ENCODE measurements at places on chromosomes 4 and X.

GRCh38 chr4:31788676-31789075 lies 1068.5 kb downstream of the PCDH7 start:
- no peak for DNase-seq

GRCh38 chrX:80876877-80877276 lies 67.2 kb upstream of the BRWD3 start:
- no peak for DNase-seq

GRCh38 chr4:48030470-48030869 lies 13.9 kb downstream of the NIPAL1 start:
- no peak for DNase-seq

GRCh38 chr4:62366939-62367338 lies 1166.8 kb downstream of the ADGRL3 start:
- DNase-seq = no peak

GRCh38 chr4:185945252-185945651 lies 123.7 kb upstream of the TLR3 start:
- no peak for DNase-seq

DNA sequence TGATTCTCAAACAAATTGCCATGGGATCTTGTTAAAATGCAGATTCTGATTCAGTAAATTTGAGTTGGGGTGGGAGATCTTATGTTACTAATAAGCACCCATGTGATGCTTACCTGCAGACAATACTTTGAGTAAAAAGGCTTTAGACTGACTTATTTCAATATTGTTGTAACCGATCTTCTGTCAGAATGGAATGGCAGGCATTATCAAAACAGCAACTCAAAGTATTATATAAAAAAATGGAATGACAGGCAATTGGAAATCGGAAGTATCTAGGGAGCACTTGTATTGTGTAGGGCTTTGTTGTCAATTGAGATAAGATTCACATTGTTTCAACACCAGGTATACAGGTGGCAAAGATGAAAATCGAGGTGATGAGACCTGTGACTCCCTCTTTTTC lies 67.5 kb downstream of the C4orf33 start:
- no peak for DNase-seq

DNA sequence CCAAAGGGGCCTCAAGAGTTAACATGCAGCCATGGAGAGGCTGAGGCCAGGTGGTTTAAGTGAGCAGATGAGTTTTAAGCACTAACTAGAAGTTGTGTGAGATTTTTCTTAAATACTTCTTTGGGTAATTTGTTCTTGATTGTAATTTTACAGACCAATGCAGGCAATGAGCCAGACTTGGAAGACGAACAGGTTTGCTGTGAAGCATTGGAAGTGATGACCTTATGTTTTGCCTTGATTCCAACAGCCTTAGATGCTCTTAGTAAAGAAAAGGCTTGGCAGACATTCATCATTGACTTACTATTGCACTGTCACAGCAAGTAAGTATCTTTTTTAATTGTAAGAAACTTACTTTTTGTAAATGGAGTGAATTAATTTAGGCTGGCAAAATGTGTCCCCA lies 103.9 kb downstream of the USP9X start:
- DNase-seq = no peak

DNA sequence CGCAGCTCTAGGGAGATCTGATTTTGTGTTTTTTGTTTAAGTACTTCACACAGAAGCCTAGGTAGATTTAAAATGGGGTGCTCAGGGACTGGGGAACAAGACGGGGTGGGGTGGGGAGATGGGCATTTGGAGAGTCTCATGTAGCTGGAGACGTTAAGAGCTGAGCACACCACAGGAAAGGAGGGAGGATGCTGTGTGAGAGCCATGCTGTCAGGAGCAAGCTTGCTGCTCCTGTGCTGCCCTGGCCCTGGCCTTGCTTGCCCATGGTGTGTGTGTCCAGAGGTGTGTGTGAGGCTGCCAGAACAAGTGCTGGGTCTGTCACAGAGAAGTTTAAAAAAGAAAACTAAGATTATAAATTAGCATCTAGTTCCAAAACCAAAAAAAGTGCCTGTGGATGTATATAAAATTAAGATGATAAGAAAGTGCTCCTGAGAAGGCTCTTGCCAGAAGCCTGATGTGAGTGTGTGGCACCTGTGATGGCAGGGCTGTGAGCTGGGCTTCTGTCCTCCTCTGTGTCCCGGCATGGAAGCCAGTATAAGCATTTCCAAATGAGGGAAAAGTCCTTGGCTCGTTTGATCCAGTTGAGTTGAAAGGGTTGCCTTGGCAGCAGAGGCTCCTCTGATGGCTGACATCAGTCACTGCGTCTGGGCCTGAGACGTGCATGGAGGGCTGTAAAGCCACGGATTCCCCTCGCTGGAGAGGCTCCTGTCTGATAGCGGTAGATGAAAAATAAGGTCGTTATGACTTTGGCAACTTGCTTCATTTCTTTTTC lies 63.5 kb downstream of the NELFA start:
- DNase-seq = no peak

GRCh38 chr4:155615081-155615887 lies 51.4 kb upstream of the GUCY1A1 start:
- DNase-seq = no peak

GRCh38 chr4:117699595-117699994 lies 334.7 kb upstream of the NDST3 start:
- DNase-seq = no peak

DNA sequence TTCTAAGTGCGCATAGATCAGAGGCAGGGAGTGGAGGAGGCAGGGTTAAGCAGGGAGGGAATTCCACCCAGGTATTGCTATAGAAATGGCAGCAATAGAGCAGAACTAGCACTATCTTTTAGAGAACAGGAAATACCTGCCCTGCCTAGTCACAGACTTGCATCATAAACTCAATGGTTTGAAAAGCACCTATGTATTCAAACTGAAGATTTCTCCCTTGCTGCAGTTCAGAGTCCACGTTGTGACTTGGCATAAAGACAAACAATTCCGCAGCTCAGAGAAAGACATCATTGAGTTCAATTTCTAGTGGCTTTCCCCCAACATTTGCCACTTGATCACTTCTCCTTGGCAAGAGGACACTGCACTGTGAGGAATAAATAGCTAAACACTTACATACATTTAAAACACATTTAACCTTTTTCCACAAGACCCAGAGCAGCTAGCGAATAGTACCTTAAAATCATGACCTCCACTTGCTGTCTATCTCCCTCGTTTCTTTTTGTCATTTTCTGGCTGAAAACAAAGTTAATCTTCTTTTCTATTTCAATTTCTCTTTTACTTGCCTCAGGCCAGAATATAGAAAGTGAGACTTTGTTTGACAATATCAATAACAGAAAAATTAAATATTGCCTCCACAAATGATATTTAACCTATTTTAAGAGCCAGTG lies 42.4 kb downstream of the SLC7A11 start:
- no peak for DNase-seq

- no peak for DNase-seq
Measured at GRCh38 chr4:165662341-165662740, 210.7 kb upstream of the TLL1 start.

- DNase-seq = no peak
Measured at GRCh38 chr4:102553982-102554381, 52.8 kb downstream of the NFKB1 start.

GRCh38 chr4:37604461-37604860 lies 81.7 kb downstream of the RELL1 start:
- DNase-seq = no peak

DNA sequence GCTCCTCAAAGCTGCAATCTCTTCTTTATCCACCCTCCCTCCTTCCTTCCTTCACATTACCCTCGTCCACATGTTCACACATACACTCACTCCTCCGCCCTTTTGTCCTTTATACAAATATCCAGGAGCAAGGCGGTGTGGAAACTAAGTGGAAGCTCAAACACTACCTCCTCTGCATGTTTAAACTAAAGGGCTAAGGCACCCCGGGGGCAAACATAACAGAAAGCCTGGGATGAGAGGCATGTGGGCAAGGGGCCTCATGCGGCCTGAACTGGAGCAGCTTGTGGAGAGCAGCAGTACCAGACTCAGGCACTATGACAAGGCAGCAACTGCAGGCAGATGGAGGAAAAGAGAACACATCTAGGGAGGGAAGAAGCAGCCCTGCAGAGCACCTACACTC lies 9.5 kb downstream of the MAB21L2 start:
- no peak for DNase-seq

DNA sequence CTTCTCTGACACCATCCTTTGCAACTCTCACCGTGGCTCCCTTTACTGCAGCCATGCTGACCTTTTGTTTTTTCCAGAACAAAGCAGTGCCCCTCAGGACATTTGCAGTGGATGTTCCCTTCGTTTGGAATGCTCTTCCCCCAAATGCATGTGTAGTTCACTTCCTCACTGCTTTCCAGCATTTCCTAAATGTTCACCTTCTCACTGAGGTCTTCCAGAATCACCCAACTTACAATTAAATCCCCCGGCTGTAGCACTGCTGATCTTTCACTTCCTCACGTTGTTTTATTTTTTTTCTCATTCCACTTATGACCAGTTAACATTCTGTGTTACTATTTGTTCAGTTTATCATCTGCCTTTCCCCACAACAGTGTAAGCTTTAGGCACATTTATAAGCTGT lies 73.1 kb downstream of the GASK1B start:
- no peak for DNase-seq

GRCh38 chr4:15131551-15131950 lies 129.3 kb downstream of the CPEB2 start:
- no peak for DNase-seq

DNA sequence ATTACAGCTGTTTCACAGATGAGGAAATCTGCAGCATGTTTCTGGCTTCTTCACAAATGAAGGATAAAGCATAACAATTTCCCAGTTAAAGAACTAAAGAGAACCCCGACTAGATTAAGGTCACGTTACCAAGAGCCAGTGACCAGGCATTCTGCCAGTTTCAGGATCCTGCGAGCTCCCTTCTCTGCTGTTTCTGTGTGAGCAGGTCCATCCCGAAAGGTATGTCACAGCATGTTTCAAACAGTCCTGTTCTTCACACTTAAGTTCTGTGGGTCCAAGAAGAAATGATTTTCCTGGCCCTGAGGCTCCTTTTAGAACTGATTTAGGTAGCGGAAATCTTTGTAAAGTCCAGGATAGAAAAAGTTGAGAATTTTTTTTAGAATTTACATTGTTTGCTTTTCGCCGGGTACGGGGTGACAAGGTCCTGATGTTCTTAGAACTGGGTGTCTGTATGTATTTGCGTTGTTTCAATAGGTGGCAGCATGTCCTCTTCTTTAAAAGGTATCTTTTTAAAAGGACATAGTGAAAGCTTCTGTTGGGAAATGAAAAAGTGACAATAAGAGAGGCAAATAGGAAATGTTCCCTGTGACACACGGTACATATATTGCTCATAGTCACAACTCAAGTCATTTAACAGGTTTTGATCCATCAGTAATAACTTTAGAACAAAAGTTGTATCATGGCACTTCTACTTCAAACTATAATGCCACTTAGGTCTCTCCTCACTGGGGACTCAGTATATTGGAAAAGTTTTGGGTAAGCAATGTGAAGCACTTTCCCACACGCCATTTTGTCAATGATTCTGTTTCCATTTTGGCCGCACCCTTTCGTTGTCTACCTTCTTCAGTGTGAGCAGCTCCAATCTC lies 18.4 kb downstream of the IL21 start:
- no peak for DNase-seq

GRCh38 chrX:97931586-97931985 lies 1047.9 kb downstream of the RPA4 start:
- no peak for DNase-seq

DNA sequence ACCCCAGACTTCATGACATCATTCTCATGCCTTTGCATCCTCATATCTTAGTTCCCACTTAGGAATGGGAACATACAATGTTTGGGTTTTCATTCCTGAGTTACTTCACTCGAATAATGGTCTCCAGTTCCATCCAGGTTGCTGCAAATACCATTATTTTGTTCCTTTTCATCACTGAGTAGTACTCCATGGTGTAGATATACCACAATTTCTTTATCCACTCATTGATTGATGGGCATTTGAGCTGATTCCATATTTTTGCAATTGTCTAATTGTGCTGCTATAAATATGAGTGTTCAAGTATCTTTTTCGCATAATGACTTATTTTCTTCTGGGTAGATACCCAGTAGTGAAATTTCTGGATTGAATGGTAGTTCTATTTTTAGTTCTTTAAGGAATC lies 1026.8 kb downstream of the STPG2 start:
- no peak for DNase-seq

DNA sequence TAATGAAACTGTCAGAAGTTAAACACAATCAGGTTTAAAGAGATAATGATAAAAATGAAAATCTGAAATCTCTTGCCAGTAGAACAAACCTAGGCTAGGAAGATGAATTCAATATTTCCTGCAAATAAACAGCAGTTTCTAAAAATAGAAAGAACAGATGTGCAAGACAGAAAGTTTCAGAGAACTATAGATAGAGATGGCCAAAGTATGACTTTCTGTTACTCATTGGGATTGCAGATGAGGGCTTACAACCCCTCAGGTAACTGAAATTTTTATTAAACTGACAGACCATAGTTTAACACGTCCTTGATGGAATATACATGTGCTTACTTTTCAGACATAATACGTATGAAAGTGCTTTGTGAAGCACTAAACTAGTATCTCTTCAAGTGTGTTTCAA lies 82.3 kb upstream of the PPARGC1A start:
- DNase-seq = no peak

DNA sequence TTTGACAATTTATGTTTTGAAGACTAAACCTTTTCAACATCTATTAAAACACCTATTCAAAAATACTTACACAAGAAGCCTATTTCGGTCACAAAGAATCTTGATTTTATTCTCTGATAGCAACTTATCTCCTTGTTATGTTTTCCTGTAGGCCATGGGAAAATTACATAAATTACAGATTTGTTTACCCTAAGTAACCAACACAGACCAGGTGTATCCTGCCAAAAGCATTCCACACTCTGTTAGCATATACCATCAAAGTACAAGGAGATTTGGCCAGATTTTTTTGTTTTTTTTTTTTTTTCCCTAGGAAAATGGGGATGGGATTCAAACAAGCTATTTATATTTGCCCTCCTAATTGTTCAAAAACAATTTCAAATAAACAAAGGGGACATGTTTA lies 497.9 kb upstream of the MAGEB18 start:
- no peak for DNase-seq

DNA sequence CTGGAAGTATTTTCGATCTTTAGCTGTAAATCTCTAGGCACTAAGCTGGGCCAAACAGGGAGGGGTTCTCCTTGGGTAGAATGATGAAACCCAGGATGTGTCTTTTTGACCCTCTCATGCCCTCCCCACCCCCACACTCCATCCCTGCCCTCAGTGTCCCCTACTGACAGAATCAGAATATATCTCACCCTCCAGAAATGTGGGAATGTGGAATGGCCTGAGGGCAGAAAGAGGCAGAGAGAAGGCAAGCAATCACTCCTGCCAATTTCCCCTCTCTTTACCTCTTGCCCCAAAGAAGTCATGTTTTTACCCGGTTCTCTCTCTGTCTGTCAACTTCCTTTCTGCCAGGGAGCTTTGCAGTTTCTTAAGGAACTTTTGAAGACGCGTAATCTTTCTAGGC lies 34.4 kb downstream of the RAP2C start:
- DNase-seq = no peak

DNA sequence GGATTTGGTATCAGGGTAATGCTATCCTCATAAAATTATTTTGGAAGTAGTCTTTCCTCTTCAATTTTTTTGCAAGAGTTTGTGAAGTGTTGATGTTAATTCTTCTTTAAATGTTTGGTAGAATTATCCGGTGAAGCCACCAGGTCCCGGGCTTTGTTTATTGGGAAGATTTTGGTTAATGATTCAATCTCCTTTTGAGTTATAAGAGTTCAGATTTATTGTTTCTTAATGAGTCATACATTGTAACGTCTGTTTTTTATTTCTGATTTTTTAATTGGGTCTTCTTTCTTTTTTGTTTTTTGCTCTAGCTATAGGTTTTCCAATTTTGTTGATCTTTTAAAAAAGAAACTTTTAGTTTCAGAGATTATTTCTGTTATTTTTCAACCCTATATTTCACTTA lies 412.3 kb downstream of the PDGFC start:
- DNase-seq = no peak
